ENCODE measurements at places on chromosomes 13 and 19.

- DNase-seq = peak; percentile 84
Measured at GRCh38 chr19:1767464-1767933, 14.2 kb downstream of the ONECUT3 start.

DNA sequence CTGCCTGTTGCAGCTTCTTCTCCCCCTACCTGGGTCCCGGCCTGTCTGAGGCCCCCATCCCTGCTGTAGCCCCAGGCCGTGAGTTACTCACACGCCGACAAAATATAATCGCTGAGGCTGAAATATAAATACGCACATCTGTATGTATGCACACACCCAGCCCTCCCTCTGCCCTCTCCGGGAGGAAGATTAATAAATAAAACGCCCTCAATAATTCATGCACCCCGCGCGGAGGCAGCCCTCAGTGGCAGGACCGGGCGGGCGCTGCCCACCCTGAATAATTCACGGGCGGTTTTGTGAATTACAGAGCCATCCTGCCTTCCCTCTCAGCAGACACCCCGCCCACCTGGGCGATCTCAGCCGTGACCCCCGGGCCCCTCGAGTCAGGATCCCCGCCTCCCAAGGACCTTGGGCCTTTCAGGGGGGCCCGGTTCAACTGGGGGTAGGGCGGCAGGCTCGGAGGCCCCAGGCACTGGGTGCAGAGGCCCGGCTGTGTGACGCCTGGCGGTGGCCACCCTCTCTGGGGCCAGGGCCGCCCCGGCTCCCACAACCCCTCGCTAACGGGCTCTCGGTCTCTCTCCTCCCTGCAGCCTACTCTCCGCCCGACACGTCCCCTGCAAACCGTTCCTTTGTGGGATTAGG lies 24.2 kb downstream of the SMIM24 start:
- no peak for DNase-seq

DNA sequence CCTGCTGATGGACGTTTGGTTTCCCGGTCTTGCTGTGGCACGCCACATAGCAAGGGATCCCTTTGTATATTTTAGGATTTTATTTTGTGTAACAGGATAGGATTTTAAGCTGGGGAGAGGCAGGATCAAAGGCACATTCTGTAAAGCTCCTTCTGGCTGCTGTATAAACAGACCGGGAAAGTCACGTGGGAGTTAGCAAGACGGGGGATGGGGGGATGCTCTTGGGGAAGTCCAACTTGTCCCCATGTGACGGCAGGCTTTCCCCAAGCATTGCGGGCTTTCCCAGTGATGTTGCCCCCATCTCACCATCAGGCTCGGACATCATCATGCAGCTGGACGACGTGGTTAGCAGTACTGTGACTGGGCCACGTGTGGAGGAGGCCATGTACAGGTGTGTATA lies 5.8 kb downstream of the QTRT1 start:
- DNase-seq = no peak

- no peak for DNase-seq
Measured at GRCh38 chr13:79456656-79457365, 24.1 kb upstream of the NDFIP2 start.

DNA sequence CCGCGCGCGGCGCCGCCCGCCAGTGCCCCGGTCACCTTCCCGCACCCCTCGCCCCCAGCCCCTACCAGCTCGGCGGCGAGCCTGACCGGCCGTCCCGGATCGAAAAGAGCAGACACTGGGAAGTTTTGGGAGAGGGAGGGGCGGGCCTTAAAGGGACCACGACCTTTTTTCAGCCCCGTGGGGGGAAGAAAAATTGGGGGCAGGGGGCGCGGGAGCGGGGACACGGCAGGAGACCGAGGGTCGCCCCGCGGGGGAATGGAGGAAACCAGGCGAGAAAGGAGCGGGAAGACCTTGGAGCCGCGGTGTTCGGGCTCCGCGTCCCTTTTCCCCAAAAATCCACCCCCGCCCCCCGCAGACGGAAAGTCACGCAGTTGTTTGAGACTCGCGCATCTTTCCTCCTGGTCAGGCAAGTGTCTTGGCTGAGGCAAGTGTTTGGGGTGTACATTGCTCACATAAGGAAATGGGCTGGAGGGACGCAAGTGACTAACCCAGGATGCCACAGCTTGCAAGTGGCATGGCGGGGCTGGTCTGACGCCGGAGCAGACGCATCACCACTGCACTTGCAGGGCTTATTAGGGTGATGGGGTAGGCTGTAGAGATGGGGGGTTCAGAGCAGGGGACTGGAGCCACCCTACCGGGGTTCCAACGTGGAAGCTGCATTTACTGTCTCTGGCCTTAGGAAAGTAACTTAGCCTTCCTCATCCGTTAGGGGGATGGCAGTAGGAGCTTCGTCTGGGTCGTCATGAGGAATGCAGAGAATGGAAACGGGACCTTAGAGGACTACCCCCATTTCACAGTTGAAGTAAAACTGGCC lies 2.7 kb upstream of the HNRNPL start:
- DNase-seq = peak; percentile 97

DNA sequence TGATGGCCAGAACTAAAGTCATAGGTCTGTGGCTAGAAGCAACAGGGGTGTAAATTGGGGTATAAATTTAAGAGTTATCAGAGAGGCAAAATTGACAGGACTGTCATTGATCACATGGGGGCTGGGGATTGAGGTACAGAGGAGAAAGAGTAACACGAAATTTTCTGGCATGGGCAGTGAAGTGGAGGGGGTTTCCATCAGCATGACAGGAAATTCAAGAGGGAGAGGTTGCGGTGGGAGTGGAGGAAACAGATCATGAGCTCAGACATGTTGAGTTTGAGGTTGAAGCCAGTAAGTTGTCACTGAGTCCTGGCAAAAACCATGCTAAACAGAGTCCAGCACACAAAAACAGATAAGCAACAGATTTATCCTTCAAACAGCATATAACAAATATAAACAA lies 192.1 kb upstream of the TSC22D1 start:
- DNase-seq = no peak

GRCh38 chr13:102328909-102329308 lies 72.9 kb downstream of the FGF14 start:
- no peak for DNase-seq

DNA sequence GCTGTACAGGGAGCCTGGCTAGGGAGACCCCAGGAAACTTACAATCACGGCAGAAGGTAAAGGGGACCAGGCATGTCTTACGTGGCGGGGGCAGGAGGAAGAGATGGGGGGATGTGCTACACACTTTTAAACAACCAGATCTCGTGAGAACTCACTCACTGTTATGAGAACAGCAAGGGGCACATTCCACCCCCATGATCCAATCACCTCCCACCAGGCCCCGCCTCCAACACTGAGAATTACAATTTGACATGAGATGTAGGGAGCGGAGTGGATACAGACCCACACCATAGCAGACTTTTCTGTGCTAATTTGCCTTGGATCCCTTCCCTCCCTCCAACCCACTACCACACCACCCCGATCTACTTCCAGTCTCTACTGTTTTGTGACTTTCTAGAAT lies 106.7 kb upstream of the PEG3 start:
- DNase-seq = no peak

- DNase-seq = no peak
Measured at GRCh38 chr19:43305642-43306041, 36.3 kb upstream of the PSG9 start.

- DNase-seq = no peak
Measured at GRCh38 chr13:102401766-102402165, at the start of gene FGF14. FGF14 (minus strand) TSS chr13:102402048.
